PC-3 (cell line): ENCODE measurements at places on chromosomes 11 and 22. TPM values are rescaled to one million over a fixed set of nuclear protein-coding genes. Genes with fewer than 3 reads are reported as not detected.

GRCh38 chr22:41525450-41526225, 18.6 kb downstream of the POLR3H start:
- DNase-seq, result no peak
- H3K27me3 ChIP-seq, result no peaks in the 10 kb centered on the region
- no peak overlapping the region for H3K4me3 ChIP-seq
- H3K4me1 ChIP-seq, result no peaks in the 10 kb centered on the region

DNA sequence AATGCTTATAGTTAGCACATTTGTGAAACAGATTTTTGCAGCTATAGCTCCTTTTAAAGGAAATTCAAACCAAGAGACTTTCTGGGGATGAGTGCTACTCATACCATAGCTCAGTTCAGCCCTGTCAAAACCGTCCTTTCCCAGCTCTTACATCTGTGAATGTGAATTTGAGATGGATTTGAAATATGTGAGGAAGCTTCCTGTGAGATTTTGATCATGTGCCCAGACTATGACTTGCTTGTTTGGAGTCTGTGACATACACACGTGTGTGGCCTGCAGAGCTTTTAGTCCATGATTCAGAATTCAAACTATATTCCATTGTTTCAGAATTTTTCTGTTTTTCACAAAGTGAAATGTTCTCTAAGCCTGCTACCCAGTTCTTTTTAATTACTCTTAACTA, 4.4 kb upstream of the MMP1 start:
- H3K4me1 ChIP-seq, result peaks cover 22% of the 10 kb centered on the region
- peak; percentile 91 for DNase-seq
- H3K27me3 ChIP-seq, result no peaks in the 10 kb centered on the region
- no peaks in the 10 kb centered on the region for H3K36me3 ChIP-seq
- H3K4me3 ChIP-seq, result no peak overlapping the region

The SYCE3 gene
- total RNA-seq, result 1.3 TPM in 1 of 2 replicates, not detected in the other

DNA sequence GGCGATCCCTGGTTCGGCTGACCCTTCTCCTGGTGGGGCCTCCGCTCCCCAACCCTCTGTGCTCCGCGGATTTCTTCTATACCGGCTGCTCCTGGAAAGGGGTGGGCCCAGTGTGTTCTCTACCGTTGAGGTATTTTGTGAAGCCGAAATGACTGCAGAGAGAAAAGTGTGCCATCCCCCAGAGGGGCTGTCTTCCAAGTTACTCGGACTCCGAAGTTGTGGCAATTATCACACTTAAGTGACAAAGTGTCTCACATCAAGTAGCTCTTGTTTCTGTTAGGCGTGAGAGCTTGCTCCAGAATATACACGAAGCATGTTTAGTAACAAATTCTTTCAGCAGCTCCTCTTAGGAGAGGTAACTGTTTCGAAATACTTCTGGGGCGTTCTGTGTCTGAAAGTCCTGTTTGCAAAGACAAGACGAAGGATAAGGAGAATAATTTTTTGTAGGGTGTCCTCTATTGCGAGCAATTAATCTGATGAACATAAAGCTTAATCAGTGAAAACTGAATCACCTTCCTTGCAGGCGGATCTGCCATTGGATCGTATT, 434 bp downstream of the XPNPEP3 start:
- no peaks in the 10 kb centered on the region for H3K27me3 ChIP-seq
- H3K27ac ChIP-seq, result peak overlapping the region; percentile 96
- H3K4me3 ChIP-seq, result peak overlapping the region; percentile 82
- H3K4me1 ChIP-seq, result peaks cover 33% of the 10 kb centered on the region
- H3K36me3 ChIP-seq, result peaks cover 2% of the 10 kb centered on the region; the same call in 1 of the 2 replicates
- no peak for DNase-seq

The FERMT3 gene
- total RNA-seq, result 2.1 and 2.4 TPM in 2 replicates

- H3K4me3 ChIP-seq, result no peak overlapping the region
- H3K27me3 ChIP-seq, result no peaks in the 10 kb centered on the region
- peaks cover 37% of the 10 kb centered on the region for H3K4me1 ChIP-seq
- H3K36me3 ChIP-seq, result no peaks in the 10 kb centered on the region
- H3K27ac ChIP-seq, result peak overlapping the region; percentile 74
Measured at GRCh38 chr11:66787934-66788758, 55.1 kb upstream of the RCE1 start.

GRCh38 chr22:19975707-19976035, 34.1 kb upstream of the TXNRD2 start:
- no peaks in the 10 kb centered on the region for H3K36me3 ChIP-seq
- peaks cover 9% of the 10 kb centered on the region; the same call in 1 of the 2 replicates for H3K4me1 ChIP-seq
- no peak overlapping the region for H3K27ac ChIP-seq
- no peaks in the 10 kb centered on the region for H3K27me3 ChIP-seq
- no peak for DNase-seq
- no peak overlapping the region for H3K4me3 ChIP-seq

The C22orf15 gene
- not detected in 2 replicates for total RNA-seq

The CNIH2 gene
- total RNA-seq, result 2.2 and 5.2 TPM in 2 replicates

- no peak overlapping the region for H3K27ac ChIP-seq
- no peak overlapping the region for H3K4me3 ChIP-seq
- no peaks in the 10 kb centered on the region for H3K36me3 ChIP-seq
- no peaks in the 10 kb centered on the region for H3K4me1 ChIP-seq
Measured at GRCh38 chr11:35559949-35560348, 34.5 kb upstream of the PAMR1 start.

The KCTD14 gene
- 1.6 and 3.6 TPM in 2 replicates for total RNA-seq
